A673 (cell line): ENCODE measurements at places on chromosomes 6 and 20.

- DNase-seq = no peak
Observed at GRCh38 chr20:1855109-1855508, 40.1 kb upstream of the SIRPA start.

DNA sequence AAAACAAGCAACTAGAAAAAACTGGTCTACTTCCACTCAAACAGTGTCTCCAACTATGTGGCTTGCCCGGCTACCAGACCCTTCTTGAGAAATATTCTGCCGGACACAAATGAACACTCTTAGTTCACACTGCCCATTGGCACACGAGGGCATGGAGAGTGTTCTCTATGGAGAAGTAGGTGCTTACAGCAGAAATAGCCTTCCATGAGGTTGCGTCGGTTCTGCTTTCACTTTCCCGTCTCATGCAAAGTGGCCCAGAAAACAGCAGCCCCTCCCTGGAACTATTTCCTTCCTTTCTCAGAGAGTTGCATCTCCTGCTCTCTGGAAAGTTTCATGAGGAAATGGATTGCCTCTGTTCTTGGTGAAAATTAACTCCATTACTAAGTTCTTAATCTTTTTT lies 9.5 kb upstream of the HLA-DOA start:
- DNase-seq = no peak

DNA sequence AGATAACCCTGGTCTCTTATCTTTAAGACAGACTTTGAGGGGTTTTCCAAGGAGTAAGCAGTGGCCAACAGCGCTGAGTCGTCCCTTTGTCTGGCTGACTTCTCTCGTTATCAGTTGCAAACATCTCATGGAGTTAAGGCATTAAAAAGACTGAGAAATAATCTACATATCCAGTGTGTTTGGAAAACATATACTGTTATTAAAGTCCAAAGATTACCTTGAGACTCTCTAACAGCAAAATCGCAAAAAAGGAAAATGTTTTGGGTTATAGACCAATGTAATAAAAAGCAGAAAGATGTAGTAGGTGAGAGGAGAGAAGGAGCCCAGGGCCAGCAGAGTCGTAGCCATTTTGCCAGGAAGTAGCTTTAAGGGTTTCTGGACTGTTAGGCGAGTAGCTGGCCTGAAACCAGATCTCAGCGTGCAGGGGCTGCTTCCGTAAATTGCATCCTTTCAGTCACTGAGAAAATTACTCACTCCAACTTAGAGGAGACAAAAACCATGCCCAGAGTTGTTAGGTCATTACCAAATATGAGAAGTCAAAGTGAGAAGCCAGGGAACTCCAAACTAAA lies 24.6 kb downstream of the MYLK4 start:
- peak; percentile 37 for DNase-seq

- DNase-seq = no peak
Observed at GRCh38 chr6:160043784-160044183, 74.9 kb downstream of the IGF2R start.

DNA sequence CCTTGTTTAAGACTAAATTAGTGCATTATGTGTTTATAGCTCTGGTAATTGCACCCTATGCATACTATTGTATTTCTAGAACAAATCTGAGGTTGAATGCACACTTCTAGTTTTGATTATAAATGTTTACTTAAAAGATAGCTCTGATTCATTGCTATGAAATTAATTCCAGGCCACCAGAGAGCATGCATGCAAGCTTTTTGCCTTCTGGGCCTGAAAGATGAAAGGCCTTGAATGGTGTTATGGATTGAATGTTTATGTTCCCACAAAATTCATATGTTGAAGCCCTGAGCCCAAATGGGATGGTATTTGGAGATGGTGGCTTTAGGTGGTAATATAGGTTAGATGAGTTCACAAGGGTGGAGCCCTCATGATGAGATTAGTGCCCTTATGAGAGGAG lies 695.0 kb upstream of the MAP3K7 start:
- DNase-seq = no peak

GRCh38 chr6:29631860-29632731 lies 887 bp downstream of the GABBR1 start:
- DNase-seq = peak; percentile 82

DNA sequence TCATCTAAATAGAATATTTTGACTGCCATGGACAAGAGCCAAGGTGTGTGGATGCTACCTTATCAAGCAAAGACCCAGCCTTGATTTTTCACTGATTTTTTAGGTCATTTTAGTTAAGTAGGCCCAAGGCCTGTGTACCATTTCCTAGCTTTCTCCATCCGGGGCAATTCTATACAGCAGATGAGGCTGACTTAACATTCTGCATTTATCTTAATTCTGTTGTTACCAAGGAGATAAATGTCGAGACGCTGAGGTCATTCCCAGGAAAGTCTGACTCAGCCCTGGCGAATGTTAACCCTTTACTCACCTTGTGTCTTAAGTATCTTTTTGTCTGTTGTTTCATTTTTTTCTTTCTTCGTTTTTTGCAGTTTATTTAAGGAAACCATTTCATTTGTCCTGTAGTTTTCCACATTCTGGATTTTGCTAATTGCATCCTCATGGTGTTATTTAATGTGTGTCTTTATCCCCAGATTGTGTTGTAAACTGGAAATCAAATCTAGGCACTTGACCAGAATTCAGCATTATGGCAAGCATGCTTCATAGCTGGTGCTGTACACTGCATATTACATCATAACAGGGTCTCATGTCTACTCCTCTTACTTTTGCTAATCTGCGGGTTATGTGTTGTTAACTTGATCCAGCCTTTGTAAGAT lies 277.0 kb downstream of the CDKAL1 start:
- peak; percentile 94 for DNase-seq

GRCh38 chr6:139648430-139649000 lies 274.1 kb upstream of the CITED2 start:
- DNase-seq = no peak

GRCh38 chr20:63056236-63057170 lies 49.7 kb upstream of the BHLHE23 start:
- peak; percentile 61 for DNase-seq

- DNase-seq = no peak
Observed at GRCh38 chr6:74113901-74114300, 417.9 kb downstream of the CD109 start.

- no peak for DNase-seq
Observed at GRCh38 chr6:100881707-100882040, 545 bp upstream of the ASCC3 start.

DNA sequence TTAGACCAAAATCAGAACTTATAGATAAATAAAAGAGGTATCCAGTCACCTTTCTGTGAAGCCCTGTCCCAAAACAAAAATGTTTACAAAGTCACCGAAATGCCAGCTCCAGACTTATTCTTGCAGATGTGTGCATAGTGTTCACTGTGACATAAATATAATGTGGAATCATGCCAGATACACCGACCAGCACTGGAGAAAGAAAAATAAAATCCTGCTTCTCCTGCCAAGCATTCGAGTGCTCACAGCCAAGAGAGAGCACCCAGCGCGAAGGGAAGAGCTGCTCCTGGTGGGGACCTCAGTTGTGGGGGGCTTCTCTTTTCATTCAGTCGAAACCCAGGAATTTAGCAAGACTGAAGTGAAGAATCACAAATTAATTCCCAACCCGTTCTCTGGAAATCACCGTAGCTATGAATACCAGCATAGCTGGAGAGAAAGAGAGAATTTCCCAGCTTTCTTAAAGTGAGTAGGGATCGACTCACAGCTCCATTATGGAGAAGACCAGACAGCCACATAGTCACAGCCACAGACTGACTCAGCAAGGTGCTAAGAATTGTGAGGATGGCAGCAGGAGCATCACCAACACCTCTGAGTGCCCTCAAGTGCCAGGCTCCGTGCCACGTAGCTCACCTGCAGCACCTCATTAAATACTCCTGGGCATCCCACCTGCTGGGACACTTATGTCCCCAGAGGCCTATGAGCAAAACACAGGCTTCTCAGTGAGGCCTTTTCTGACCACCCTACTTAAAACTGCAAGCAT lies 33.2 kb downstream of the BFSP1 start:
- DNase-seq = no peak

- DNase-seq = no peak
Observed at GRCh38 chr6:154352898-154353585, 3.6 kb downstream of the IPCEF1 start.

DNA sequence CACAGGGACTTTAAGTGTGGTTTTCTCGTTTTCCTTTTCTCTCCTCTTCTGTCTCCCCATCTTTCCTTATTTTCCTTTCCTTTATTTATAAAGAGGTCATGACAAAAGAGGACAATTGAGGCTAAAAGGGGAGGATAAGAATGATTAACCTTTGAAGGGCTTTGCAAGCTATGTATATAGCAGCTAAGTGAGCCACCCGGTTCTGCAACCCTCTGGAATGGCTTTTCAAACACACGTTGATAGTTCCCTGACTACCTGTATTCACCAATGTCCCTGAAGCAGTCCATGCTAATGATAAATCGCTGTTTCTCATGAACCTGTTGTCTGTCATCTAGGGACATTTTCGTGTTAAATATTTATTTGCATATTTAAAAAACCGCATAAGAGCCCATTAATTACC lies 124.4 kb upstream of the RALGAPA2 start:
- DNase-seq = no peak

DNA sequence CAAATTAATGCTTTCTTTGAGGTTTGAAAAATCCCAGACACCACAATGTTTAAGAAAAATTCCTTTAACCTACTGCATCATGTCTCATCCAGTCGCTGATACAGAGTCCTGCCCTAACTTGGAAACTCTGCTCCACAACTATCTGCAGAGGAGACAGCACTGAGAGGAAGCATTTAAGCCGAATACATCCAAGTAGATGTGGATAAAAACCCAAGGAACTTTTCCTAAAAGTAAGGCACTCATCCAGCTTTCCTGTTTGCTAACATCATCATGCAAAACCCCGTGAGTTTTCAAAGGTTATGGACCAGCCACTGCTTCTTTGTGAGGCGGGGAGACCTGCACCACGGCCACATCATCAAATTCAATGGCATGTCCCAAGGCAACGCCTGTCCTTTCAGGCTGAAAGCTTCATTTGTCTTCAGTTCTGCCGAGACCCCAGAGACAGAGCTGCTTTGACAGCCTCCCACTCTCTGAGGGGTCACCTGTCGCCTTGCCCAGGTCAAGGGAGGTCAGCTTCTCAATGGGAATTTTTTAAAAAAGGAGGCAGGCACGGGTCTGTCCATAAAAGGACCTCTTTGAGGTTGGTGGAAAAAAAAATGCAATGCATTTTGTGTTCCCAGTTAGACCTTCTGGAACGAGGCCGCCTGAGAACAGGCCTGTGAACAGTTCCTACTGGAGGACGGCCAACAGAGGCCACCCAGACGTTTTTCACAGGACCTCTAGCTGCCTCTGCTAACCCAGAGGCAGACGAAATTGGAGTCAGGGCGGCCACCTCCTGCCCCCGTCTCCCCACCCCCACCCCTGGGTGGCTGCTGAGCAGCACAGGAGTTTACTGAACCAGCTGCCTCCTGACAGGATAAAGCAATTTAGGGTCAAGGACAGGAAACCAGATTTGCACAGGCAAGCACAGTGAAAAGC lies 142.5 kb upstream of the HDDC2 start:
- no peak for DNase-seq

- no peak for DNase-seq
Observed at GRCh38 chr20:51861726-51862466, 59.6 kb upstream of the SALL4 start.

DNA sequence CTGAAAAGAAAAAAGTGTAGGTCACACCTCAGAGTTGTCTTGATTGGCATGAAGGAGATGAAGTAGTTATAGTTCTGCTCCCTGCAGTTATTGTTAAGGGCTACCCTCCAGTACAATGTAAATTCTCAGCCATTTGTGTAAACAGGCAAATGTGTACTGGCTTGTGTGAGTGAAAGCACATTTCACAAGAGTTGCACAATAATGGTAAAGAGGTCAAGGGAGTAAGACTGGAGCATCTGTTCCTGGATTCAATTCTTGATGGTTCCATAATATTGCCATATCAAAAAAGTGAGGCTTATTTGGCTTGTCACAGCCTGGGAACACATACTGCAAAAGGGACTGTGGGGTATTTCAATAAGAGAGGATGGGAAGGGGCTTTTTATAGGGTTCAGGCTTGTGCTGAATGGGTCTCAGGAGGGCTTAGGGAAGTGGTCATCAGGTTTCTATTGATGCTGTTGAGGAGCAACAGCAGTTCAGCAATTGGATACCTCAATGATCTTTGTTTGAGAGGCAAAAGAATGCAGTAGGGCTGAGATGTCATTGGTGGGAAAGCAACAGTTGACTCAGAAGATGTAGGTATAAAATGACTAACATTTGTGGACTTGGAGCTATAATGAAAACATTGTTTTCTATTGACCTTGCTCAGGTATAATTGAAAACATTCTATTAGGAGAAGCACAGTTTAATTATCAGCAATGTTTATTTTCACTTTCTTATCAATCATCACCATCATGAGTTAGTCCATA lies 402.6 kb downstream of the BCKDHB start:
- no peak for DNase-seq

- no peak for DNase-seq
Observed at GRCh38 chr6:38432479-38432878, 207.2 kb downstream of the BTBD9 start.

DNA sequence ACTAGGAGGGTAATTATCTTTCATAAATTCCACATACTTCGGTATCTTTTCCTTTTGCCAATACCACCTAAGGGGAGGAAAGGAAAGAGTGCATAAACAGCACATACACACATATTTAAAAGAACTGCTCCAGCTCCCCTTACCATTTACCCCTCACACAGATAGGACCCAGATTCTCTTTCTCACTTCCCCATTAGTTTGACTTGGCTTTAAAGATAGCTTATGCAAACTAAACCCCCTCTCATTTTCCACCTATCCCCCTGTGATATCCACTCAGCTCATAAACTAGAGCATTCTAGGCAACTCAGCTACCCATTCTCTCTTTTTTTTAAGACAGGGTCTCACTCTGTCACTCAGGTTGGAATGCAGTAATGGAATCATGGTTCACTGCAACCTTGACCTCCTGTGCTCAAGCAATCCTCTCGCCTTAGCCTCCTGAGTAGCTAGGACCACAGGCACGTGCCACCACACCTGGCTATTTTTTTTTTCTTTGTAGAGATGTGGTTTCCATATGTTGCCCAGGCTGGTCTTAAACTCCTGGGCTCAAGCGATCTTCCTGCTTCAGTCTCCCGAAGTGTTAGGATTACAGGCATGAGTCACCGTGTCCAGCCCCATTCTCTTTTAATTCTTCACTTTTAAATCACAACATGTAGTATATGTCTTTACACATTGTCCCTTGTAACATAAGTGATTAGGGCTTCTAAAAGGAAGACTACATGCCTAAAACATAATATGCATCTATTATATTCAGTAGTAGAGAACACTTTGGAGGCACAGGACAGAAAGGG lies 4.0 kb downstream of the FUCA2 start:
- no peak for DNase-seq

- no peak for DNase-seq
Observed at GRCh38 chr6:38025451-38025850, 205.9 kb downstream of the ZFAND3 start.

DNA sequence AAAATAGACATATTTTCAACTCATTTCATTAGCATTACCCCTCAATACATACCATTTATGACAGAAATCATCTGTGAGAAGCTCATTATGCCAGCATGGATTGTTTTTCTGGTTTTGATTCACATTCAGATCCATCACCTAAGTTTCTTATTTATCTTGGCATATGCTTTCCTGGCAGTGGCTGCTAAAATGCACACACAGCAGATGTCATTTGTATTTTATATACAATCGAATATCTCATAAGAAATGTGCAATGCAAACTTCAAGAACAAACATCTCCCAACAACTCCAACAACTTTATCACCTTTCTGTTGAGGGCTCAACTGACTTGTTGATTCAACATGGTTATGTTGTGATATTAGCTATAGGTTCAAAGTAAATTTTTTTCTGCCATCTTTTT lies 208.3 kb downstream of the PHACTR1 start:
- DNase-seq = no peak

GRCh38 chr6:156883497-156884252 lies 106.5 kb downstream of the ARID1B start:
- no peak for DNase-seq

GRCh38 chr6:107646176-107646575 lies 156.3 kb downstream of the SOBP start:
- DNase-seq = no peak
